ENCODE measurements at places on chromosomes 11 and 22.

GRCh38 chr22:30205281-30206115 is 41.1 kb downstream of the LIF start:
- DNase-seq = peak; percentile 74

GRCh38 chr11:110299006-110299785 is 2.8 kb upstream of the RDX start:
- DNase-seq = no peak

- DNase-seq = no peak
These were observed 102.7 kb downstream of the RASSF10 start for GRCh38 chr11:13111813-13112130.

- no peak for DNase-seq
These were observed 28.0 kb downstream of the SLN start for GRCh38 chr11:107683807-107684206.

- no peak for DNase-seq
These were observed 15.5 kb downstream of the SLC43A1 start for GRCh38 chr11:57499983-57500461.

- DNase-seq = no peak
These were observed 4.8 kb downstream of the FBXO3 start for GRCh38 chr11:33769542-33769941.

DNA sequence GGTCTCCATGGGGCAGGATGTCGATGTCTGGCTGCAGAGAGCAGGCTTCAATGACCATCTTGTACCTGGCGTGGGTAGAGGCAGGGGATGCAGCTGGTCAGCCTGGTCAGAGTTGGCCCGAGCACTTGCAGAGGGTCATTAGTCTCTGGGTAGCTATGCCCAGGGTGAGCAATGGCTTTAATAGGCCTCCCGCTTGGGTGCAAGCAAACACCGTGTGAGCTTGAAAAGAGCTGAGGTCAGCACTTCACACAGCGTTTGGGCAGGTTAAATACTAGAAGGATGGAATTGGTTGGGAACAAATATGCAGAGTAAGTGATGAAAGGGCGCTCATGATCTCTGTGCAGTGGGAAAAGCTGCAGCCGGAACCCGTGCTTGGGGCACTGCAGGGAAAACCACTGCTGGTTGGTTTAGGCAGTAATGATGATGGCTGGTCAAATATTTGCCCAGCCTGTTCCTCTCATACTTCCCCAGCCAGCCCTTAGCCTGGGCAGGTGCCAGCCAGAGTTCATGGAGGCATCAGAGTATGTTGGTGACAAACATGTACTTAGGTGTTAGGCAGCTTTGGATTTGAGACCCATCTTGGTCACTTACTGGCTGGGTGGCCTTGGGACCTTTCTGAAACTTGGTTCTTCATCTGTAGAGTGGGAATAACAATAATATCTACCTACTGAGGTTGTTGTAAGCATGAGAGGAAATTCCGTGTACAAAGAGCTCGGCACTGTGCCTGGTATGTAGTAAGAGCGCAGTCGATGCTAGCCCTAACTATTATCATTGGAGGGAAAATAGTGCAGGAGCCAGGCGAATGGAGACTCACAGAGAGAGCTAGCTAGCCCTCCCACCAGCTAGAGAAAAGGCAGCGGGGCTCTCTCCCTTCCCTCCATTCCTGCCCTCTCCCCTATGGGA is 25.2 kb upstream of the KCNJ11 start:
- no peak for DNase-seq

GRCh38 chr11:131240421-131240820 is 130.0 kb upstream of the NTM start:
- DNase-seq = no peak

DNA sequence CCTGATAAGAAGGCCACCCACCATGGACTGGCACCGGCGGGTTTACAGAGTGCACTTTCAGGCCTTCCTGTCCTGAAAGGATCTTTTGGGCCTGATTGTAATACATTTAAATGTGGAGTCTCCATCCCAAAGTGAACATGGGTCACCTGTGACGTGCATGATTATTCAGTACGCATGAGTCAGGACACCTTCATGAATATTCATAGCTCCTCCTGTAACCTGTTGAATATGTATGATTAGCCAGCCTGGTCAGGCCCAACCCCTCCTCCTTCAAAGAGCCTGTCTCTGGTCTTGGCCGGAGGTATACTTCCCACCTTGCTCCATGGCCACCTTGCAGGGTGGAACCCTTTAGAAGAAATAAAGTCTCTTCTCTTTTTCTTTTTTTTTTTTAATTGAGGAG is 75.9 kb upstream of the NUP50 start:
- no peak for DNase-seq

GRCh38 chr11:133163463-133164419 is 368.6 kb downstream of the OPCML start:
- peak; percentile 25 for DNase-seq

DNA sequence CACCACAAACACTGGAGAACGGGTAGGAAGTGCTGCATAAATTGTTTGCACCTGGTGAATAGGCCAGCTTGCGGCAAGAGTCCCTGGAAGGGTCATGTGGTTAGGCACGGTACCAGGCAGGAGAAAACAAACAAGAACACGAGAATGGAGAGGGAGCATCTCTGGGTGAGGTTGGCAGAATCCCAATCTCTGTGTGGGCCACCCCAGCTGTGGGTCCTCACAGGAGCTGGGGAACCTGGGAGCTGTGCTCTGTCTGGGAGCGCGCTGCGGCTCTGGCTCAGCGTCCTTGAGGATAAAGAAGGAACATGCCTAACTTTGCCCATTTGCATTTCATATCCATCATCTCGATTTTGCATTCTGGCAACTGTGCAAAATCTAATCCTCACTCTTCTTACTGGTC is 46.1 kb upstream of the JAM3 start:
- no peak for DNase-seq

- no peak for DNase-seq
These were observed 52.3 kb upstream of the GAB2 start for GRCh38 chr11:78469896-78470295.

- DNase-seq = no peak
These were observed 5.3 kb downstream of the GCAT start for GRCh38 chr22:37812869-37813678.

DNA sequence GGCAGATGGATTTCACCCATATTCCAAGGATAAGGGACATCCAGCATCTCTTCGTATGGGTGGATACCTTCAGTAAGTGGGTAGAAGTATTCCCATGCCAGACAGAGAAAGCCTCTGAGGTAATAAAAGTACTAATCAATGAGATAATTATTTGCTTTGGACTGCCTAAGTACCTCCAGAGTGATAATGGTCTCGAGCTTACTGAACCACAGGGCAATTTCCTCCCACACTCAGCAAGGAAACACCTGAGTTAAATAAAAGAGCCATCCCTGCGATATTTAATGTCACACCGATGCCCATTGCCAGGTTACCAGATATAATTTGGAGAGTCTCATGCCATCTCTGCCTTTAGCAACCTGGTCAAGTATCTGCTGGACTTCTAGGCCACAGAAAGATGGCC is 70.6 kb upstream of the MPEG1 start:
- no peak for DNase-seq

DNA sequence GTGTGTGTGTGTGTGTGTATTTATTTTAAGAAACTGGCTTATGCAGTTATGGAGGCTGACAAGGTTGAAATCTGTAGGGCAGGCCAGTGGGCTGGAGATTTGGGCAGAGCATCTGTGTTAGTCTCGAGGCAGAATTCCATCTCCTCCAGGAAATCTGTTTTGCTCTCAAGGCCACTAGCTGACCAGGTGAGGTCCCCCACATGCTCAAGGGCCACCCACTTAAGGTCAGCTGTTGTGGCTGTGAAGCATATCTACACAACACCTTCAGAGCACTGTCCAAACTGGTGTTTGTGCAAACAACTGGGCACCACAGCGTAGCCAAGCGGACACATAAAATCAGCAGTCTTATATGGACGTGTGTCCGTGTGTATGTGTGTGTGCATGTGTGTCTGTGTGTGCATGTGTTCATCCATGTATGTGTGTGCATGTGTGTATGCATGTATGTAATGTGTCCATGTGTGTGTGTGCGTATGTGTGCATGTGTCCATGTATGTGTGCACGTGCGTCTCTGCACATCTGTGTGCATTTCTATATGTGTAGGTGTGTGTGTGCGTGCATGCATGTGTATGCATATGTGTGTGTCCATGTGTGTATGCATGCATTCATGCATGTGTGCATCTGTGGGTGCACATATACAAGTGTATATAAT is 400.9 kb downstream of the BRD1 start:
- no peak for DNase-seq

DNA sequence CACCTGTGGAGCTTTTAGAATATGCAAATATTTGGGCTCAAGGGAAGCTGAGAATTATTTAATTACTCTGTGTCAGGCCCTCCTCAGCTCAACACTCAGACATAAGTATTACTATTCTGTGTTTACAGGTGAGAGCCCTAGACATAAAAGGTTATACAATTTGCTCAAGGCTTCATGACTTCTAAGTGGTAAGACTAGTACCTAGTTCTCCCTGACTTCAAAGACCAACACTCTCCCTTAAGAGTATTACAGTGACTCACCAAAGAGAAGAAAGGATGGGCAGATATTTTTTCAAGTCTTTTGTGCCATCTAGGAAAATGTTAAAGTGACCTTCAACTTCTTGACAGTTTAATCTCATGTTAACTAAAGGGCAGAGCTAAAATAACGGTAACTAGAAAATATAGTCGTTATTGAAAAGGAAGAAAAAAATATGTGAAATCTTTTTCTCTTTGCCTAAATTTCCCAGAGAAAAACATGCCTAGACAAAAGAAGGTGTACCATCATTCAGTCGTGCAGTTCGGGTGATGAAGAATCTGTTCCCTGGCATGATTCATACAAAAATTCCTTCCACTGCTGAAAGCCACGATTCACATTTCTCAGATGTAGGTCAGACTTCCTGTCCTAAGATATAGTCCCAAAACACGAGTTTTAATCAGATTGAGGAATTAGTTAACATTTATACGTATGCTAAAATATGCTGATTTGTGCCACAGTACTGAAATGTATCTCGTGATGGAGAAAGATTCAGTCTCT is 849.1 kb upstream of the API5 start:
- DNase-seq = no peak

- DNase-seq = no peak
These were observed 146.4 kb upstream of the UBASH3B start for GRCh38 chr11:122509091-122509490.

DNA sequence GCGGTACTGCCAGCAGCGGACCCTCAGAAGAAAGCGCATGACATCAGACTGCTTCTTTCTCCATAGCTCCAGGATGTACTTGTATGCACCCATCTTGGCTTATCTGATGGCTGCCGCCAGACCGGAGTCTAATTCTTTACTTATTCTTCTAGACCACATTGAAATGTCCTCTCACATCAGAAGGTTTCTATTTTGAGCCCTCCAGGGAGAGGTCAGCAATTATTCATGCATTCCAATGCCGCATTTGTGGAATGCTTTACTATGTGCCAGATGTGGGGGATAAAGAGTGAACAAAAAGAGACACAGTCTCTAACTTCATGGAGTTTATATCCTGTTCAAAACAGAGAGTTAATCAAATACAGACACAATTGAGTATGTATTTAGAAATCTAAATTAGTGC is 230.1 kb downstream of the MIAT start:
- DNase-seq = peak; percentile 83

DNA sequence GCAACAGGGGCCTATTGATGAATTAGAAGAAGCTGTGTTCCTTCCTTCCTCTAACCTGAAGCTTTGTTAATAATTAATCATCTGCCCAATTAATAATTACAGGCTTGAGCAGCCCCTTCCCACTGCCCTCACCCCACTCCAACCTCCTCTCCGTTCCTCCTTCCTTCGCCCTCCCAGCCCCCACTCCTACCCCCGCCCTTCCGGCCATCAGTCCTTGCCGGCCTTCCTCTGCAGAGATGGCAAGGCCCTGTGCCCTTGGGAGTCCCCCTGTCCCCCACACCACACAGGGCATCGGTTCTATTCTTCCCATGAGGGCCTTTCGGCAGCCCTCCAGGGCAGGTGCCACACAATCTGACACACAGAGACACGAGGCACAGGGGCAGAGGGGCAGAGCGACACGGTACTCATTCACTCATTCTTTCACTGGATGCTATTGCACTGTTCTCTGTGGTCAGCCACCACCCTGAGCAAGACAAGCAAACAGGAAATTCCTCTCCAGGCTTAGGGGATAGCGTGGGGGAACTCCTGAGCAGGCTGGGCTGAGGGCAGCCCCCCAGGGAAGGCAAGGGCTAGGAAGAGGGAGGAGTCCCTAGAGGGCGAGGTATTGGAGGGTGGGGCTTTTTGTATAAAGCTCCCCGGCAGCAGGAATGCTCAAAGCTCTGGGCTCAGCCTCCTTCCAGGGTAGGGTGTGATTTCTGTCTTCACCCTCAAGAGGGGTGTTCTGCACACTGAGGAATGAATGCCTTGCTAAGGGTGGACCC is 14.7 kb downstream of the MGAT3 start:
- DNase-seq = peak; percentile 65

DNA sequence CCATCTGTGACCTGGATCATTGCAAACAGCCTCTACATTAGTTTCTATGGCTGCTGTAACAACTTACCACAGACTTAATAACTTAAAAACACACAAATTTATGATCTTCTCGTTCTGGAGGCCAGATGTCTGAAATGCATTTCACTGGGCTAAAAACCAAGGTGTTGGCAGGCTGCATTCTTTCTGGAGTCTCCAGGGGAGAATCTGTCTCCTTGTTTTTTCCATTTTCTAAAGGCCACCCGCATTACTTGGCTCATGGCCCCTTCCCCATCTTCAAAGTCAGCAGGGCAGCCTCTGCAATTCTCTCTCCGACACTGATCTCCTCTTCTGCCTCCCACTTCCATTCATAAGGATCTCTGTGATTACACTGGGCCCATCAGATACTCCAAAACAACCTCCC is 11.6 kb downstream of the SCGB1A1 start:
- no peak for DNase-seq

GRCh38 chr11:125348674-125349309 is 147.3 kb downstream of the FEZ1 start:
- peak; percentile 0 for DNase-seq

DNA sequence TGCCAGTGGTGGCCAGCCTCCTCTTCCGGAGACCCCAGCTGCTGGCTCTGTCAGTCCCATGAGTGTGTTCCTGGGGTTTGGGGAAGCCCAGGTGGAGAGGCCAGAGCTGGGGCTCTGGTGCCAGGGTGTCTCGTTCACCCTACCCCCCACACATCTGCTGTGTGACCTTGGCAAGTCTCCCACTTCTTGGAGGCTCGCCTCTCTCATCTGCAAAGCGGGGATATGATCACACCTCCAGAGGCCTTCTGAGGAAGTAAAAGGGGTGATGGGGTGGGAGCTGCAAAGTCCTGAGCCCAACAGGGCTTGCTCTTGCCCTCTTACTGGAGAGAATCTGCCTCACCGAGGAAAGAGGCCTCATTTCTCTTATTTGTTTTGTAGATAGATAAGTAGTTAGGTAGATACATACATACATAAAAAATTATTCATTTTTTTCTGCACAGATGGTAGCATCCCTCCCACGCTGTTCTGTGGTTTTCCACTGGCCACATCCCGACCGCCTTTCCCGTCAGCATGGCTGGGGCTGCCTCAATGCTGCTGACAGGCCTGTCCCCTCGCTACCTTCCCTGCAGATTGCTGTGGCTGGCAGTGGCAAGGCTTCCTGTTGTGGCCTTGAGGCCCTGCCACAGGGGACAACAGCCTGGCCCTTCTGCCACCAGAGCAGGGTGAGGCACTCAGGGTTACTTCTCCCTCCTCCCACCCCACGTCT is 23.9 kb downstream of the MYO7A start:
- no peak for DNase-seq
